Activated naive CD4-positive, alpha-beta T cell treated with Interleukin-2 at 50 U/mL for 16 hours (primary cell): ENCODE measurements at places on chromosomes 1 and 21.

DNA sequence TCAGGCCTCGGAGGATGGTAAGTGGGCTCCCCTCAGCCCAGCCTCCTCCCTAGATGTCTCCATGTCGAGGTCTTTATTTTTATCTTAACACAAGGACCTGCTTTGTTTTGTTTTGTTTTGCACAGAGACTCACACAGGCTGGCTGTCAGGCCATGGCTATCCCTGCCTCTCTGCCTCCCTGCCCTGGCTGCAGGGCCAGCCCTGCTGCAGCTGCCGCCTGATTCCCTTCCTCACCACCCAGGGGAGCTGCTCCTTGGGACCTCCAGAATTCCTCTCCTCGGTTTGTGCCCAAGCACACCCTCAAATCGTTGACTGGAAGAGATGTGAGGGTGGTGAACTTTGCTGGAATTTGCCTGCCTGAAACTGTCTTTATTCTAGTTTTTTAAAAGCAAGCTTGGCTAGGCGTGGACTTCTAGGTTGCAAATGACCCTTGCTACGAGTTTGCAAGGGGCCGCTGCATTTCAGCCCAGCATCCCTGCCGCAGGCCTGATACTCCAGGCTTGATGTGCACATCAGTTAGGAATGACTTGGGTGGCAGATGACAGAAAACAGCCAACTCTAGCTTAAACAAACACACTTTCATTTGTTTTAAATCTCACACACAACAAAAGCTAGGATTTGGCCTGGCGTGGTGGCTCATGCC is 37.1 kb downstream of the WNT9A start:
- no peak for DNase-seq

- DNase-seq = no peak
Observed at GRCh38 chr1:191697556-191697955, 460.7 kb upstream of the RGS18 start.

- no peak for DNase-seq
Observed at GRCh38 chr1:1132956-1133750, 17.3 kb upstream of the C1orf159 start.

DNA sequence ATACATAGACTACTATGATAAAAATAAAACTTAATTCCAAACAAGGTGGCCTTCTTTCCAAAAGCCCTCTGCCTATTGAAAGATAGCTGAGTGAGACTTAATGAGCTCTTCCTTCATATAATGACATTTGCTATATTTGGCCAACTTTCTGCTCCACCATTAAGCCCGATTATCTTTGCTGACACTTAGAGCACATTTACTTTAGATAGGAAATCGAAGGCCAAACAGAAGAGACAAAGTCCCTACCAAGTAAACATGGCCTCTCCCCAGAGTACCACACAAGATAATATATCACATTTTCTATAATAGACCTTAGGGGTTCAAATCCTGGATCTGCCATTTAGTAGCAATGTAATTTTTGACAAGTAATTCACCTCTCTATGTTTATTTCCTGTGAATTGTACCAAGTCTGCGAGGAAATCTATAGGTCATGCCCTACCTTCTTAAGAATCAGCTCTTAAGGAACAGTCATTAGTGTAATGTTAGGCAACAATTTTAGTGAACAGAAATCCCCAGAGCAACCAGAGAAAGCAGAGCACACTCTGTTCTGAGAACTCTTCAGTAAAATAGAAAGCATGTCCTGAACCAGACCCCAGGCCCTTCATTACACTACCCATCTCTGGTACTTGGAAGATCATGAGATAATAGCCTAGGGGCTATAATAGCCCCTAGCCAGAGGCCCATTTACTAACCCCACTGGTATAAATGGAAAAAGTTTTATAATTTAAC is 17.3 kb upstream of the COA6 start:
- no peak for DNase-seq

DNA sequence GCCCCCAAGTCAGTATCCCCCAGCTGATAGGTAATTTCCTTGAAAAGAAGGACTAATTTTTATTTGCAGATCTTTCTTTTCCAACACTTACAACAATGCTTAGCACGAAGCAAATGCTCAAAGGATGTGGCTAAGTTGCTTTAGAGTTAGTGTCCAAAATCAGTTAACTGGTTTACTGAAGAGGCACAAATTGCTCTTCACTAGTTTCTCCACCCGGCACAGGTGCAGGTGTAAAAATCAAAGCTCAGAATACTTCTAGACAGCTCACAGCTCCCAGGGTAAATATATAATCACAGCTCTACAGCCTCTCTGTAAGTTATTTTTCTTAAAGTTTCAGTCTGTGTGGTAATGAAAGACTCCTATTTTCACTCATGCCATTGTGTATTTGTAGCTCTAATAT is 361.8 kb downstream of the NEGR1 start:
- no peak for DNase-seq

DNA sequence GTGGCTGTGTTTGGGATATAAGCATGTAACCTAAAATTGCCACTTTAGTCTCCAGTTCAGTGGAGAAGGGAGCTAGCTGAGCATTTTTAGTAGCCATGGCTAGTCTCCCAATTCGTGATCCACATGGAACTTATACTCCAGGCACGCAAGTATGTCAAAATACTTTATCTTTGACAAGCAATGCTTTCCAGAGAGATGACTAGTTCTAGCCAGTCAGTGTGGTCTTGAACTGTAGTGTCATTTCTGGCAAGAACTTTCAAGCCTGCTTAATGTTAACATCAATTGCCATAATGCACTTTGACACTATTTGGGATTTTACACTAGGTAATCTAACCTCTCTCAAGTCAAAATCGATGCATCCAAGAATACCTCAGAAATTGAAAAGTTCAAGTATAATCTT is 660.0 kb downstream of the PTPRC start:
- DNase-seq = no peak

DNA sequence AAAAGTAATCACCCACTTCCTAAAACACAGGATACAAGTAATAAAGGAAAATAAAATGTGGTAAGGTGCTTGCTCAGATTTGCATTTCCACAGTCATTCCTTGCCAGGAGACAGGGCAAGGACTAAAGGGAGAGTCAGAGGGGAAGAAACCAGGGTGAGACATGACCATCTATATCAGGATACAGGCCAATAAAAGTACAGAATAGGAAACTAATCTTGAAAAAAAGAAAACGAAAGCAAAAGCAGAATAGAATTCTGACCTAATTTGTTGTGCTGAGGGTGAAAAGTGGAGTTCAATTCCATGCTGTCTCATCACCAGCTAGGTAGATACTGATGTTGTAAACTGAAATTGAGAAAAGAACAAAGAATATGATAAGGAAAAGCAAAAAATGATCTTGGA is 27.3 kb downstream of the JMJD4 start:
- DNase-seq = no peak

GRCh38 chr1:178055779-178056471 is 38.0 kb upstream of the RASAL2 start:
- DNase-seq = no peak

DNA sequence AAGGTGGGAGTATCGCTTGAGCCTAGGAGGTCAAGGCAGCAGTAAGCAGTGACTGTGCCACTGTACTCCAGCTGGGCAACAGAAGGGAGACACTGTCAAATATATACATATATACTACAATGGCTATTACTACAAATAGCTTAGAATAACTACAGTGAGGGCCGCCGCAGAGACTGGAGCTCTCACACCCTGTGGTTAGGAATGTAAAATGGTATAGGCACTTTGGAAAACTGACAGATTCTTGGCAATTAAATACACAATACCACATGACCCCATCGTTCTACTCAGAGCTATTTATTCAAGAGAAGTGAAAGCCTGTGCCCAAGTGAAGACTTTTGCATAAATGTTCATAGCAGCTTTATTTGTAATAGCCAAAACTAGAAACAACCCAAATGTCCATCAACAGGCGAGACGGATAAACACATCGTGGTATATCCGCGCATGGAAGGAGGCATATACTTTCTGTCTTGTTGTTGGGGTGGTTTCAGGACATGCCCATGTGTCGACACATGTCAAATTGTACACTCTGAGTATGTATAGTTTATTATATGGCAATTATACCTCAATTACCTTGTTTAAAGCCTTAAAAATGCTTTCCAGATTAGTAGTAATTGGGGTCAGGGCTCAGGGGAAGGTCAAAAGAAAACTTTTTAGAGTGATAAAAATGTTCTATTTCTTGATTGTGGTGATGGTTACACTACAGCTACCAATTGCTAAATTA is 123.4 kb downstream of the RIPK4 start:
- no peak for DNase-seq

GRCh38 chr1:40664791-40665190 is 691 bp downstream of the RIMS3 start:
- no peak for DNase-seq

DNA sequence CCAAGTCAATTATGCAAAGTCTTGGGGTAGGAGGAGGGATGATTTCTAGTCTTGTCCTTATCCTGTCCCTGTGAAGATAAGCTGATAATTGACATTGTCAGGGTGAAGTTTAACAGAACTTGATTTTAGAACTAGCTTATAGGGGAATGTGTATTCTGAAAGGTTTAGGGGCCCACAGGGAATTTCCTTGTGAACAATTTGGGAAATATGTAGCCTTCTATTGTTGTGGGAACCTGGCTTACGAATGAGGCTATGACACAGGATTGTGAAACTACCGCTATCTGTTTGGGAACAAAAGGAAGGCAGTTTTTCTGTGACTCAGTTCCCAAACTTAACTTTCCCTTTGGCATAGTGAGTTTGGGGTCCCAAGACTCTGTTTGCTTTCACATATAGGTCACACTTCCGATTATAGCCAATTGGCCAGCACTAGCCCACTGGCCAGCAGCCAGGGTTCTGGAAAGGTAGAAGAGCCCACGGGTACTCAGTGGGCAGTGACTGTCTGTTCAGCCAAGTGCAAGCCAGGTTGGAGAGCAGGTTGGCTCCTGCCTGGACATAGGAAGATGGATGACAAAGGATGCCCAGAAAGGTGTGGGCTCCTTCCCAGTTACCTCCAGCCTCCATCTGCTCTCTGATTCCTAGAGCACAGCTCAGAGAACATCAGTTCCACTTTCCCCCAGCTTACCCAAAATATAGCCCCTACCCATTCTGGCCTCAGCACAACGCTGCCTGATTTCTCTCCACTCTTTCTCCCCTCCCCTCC is 35.5 kb downstream of the H3-3A start:
- DNase-seq = no peak

DNA sequence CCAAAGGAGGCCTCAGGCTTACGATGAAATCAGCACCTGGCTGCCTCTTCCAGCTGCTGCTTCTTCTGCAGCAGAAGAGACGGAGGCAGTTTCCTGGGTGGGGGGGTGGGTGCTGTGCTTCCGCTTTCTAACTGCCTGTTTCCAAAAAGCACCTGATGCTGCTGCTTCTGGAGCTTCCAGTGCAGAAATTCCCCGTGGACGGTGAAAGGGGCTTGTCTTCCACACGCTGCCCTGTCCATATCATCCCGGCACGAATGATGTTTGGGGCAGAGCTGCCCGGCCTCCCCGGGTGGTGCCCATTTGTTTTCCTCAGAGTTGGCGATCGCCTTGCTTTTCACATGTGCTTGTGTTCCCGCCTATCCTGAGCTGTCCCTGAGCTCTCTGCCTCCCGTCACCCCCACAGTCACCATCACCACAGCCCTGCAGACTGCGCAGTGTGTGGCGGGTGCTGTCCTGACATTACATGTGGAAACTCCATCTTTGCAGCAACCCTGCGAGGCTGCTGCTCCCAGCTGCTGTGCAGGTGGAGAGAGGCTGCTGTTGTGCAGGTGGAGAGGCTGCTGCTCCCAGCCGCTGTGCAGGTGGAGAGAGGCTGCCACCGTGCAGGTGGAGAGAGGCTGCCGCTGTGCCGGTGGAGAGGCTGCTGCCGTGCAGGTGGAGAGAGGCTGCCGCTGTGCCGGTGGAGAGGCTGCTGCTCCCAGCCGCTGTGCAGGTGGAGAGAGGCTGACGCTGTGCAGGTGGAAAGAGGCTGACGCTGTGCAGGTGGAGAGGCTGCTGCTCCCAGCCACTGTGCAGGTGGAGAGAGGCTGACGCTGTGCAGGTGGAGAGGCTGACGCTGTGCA is 1.8 kb downstream of the TTLL10 start:
- DNase-seq = no peak

- DNase-seq = no peak
Observed at GRCh38 chr1:35539824-35540261, 17.4 kb downstream of the KIAA0319L start.

GRCh38 chr1:2781627-2782026 is 19.9 kb downstream of the TTC34 start:
- no peak for DNase-seq

- DNase-seq = no peak
Observed at GRCh38 chr1:33872275-33872674, 8.4 kb downstream of the HMGB4 start.

GRCh38 chr1:18513995-18514394 is 33.3 kb downstream of the KLHDC7A start:
- DNase-seq = no peak

DNA sequence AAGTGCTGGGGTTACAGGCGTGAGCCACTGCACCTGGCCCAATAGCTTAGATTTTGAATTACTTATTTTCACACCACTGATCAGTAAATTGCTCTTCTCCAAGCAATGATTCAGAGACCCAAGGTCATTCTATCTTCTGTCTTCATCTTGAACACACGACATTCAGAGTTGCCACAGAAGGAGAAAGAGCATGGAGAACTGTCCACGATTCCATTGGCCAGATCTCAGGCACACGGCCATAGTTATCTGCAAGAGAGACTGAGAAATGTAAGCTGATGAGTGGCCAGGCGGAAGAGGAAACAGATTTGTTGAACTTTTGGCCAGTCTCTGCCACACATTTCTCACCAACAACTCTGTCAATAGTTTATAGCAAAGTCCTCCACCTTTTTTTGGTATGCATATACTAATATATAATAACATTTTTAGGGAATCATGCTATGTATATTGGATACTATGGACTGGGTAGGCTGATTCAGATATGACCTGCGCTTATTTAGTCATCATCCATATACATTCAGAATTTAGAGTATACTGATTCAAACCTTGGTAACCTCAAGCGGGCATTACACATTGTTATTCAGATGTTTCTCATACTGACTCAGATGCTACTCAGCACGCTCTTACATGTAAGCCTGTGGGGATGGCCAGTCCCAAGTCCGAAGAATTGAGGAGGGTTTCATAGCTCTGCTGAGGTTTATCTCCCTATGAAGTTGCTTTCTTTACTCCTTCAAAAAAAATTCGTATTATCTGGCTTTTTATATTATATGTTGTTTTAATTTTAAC is 25.5 kb upstream of the CAP1 start:
- no peak for DNase-seq

- DNase-seq = no peak
Observed at GRCh38 chr1:205298191-205298994, 23.2 kb downstream of the NUAK2 start.

- no peak for DNase-seq
Observed at GRCh38 chr1:198128533-198128932, 28.3 kb upstream of the NEK7 start.

DNA sequence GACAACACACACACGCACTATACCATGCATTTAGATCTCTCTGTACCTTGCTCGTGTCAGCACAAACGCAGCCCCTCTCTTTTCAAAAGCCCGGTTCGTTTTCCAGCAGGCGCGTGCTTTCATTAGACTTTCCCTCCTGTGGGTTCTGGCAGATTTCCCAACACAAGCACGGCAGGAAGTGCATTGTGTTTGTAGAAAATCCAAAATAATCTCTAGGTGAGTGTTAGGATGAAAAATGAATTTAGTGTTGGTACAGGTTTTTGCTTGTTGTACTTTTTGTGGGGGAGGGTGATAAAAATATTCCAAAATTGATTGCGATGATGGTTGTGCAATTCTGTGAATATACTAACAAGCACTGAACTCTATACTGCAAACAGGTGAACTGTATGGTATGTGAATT is 54.1 kb upstream of the POFUT2 start:
- no peak for DNase-seq

- DNase-seq = no peak
Observed at GRCh38 chr1:203478986-203479385, 3.4 kb downstream of the PRELP start.

GRCh38 chr1:154346276-154346917 is 21.1 kb downstream of the ATP8B2 start:
- DNase-seq = no peak
